ENCODE measurements at places on chromosomes 7 and 10. TPM values are rescaled to one million over a fixed set of nuclear protein-coding genes. Genes with fewer than 3 reads are reported as not detected.
A peak's percentile ranks its signal among the peaks of the same experiment; 100 is the strongest.

- no peak for DNase-seq
Measured at GRCh38 chr7:17230099-17230807, 68.2 kb upstream of the AHR start.

GRCh38 chr7:122143376-122143750, 686 bp downstream of the AASS start:
- DNase-seq: peak; percentile 29

The ETV1 gene
- 33.2 TPM for total RNA-seq

The TFEC gene
- not detected for total RNA-seq

DNA sequence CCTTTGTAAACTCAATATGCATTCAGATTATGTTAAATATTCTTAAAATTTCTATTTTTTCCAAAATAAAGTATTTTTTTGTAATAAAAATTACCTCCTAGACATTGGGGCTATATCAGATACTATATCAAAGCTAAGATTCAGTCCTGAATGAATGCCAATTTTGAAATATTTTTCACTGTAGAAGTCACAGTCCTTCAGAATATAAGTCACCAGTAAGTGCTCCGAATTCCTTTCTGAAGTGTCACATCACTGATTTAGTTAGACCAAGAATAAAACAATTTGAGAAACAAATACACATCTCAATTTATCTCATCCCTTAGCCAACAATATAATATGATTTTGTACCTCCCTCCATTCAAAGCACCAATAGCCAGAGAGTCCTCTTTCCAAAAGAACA, 33.9 kb upstream of the GSAP start:
- peak; percentile 83 for DNase-seq

The RPS24 gene
- total RNA-seq: 1,654 TPM

The ANKRD61 gene
- 0.23 TPM for total RNA-seq

DNA sequence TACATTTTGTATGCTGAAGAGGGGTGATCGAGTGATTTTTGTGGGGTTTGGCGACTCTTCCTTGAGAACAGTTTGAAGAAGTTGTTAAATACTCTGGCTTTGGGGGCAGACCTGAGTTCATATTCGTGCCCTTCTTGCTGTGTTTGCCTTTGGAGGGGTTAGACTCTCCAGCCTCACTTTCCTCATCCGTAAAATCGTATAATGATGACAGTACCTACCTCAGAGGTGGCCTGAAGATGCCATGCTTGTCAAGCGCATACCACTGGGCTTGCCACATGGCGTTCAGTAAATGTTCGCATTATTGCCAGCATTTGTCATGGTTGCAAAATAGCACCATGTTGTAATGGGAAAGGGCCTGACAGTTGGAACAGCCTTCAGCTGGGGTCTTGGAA, 1.3 kb downstream of the STK17A start:
- peak; percentile 72 for DNase-seq

- DNase-seq: no peak
Measured at GRCh38 chr7:3246651-3247050, 54.4 kb upstream of the SDK1 start.

GRCh38 chr7:114922026-114922651, at the start of gene MDFIC:
Gene MDFIC, plus strand, starts transcription at chr7:114922094. Its CDS starts 940 bp downstream, at chr7:114923034.
- DNase-seq: peak; percentile 72

The EDRF1 gene
- total RNA-seq: 17.2 TPM

The C10orf105 gene
- total RNA-seq: not detected

DNA sequence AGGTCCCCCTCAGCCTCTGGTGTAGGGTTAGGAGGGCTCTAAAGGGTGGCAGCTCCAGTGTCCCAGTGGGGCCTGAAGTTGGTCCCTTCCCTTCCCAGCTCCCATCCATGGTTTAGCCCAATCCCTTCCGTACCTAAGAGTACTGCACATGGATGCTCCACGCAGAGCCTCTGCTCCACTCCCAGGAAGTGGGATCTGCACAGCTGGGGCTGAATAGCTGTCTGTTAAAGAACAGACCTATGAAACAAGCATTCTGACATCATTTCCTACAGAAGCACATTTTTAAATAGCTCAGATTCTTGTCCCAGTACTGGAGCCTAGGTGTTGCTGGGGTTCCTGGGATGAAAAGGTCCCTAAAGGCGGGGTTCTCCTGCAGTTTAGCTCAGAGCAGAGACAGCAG, 135.9 kb downstream of the ZMYND11 start:
- peak; percentile 19 for DNase-seq

- no peak for DNase-seq
Measured at GRCh38 chr7:1287752-1288201, 55.1 kb downstream of the UNCX start.

DNA sequence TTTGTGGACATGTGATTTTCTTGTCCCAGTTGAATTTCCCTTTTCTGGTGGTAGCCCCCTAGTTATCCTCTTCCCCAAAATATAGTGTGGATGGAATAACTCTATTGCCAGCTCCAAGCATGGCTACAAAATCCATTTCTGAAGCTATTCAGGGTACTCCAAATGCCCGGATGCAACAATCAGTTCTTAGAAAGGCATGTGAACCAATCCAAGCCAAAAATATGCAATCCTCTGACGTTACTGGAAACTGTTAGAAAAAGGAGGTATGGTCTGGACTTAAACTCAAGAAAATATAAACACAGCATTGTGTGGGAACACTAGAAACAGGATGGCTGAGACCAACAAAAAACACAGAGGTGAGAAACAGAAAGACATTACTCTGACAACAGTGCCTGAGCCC, 347.0 kb downstream of the GPAM start:
- peak; percentile 62 for DNase-seq

DNA sequence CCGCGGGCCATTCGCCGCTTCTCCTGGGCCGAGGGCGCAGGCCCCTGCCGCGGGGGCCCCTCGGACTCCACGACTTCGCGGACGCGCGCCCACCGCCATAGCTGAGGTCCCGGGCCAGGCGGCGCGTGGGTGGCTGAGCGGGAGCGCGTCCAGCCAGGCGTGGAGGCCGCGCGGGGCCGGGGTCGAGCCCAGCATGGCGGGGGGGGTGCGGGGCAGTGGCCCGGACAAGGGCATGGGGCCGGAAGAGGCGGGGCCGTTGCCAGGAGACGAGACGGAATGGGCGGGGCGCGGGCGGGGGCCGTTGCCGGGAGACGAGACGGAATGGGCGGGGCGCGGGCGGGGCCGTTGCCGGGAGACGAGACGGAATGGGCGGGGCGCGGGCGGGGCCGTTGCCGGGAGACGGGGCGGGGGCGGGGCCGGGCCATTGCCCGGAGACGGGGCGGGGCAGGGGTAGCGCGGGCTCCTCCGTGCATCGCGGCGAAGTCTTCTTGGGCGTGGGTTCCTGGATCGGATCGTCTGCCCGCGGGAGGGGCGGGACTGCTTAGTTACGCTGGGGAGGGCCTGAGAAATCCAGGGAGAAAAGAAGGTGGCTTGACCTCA, 14.8 kb downstream of the ADAM8 start:
- DNase-seq: peak; percentile 42

GRCh38 chr10:85177767-85178166, 849.4 kb downstream of the CCSER2 start:
- DNase-seq: no peak

- DNase-seq: peak; percentile 11
Measured at GRCh38 chr10:25294032-25294926, 119.5 kb downstream of the GPR158 start.

DNA sequence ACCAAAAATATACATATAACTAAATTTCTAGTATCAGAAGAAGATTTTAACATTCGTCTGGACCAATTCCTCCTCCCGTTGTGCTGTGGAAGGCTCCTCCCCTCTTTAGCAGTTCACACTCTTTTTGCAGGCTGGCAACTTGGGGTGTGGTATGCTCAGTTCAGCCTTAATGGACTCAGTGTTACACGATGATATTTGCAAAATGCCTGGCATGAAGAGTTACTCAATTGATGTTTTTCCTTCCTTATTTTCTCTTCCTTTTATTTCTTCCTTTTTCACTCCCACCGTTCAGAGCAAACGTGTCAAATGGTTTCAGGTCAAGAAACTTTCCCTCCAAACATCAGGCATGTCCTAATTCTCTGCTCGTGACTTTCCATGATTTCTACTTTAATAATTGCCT, 248.3 kb downstream of the PHF14 start:
- DNase-seq: no peak

The SKIDA1 gene
- total RNA-seq: 0.63 TPM

The THSD7A gene
- under 0.01 TPM for total RNA-seq

GRCh38 chr10:89213191-89213808, 6.2 kb upstream of the CH25H start:
- peak; percentile 41 for DNase-seq

GRCh38 chr7:151038951-151039849, 9.1 kb upstream of the ASIC3 start:
- DNase-seq: peak; percentile 96

The AKR1C3 gene
- 33.5 TPM for total RNA-seq

The VAX1 gene
- total RNA-seq: not detected

DNA sequence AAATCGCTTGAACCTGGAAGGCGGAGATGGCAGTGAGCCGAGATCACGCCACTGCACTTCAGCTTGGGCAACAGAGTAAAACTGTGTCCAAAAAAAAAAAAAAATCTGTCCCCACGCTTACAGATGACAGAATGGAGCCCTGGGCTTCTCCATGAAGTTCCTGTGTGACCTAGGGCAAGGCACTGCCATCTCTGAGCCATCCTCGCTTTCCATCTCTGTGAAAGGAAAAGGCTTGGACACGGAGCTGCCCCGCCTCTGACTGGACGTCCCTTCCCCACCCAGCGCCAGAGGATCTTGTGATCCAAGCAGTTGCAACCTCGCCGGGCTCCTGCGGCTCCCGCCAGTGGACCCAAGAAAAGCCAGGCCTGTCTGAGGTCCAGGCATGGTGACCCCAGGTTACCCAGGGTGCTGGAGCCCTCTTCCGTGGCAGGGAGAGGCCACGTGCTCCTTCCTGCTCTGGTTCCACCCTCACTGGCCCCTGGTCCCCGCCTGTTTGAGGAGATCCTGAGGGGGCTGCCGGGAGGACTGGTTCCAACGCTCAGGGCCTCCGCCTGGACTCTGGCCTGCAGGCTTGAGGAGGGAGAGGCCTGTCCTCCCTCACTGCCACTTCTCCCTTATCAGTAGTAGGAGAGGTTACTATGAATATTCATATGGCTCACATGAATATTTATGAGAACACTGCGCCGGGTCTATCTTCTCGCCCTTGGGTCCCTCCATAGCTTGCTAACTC, 25.6 kb upstream of the ELFN1 start:
- DNase-seq: no peak

DNA sequence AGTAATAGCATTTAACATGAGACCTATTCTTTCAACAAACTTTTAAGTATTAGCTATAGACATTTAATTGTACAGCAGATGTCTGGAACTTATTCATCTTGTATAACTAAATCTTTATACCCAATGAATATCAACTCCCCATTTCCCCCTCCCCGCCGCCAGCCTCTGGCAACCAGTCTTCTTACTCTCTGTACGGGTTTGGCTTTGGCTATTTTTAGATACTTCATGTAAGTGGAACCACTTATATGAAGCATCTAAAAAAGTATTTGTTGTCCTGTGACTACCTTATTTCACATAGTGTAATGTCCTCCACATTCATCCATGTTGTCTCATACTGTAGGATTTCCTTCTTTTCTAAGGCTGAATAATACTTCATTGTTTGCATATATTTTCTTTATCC, 60.8 kb downstream of the RAB18 start:
- DNase-seq: no peak

Measured in LHCN-M2 (cell line).